Left kidney (tissue), 8 donors: ENCODE measurements at places on chromosomes 12 and 14.

- peak; percentile 12 for DNase-seq
These were observed 323.1 kb upstream of the FBXO33 start for GRCh38 chr14:39755269-39755878.

DNA sequence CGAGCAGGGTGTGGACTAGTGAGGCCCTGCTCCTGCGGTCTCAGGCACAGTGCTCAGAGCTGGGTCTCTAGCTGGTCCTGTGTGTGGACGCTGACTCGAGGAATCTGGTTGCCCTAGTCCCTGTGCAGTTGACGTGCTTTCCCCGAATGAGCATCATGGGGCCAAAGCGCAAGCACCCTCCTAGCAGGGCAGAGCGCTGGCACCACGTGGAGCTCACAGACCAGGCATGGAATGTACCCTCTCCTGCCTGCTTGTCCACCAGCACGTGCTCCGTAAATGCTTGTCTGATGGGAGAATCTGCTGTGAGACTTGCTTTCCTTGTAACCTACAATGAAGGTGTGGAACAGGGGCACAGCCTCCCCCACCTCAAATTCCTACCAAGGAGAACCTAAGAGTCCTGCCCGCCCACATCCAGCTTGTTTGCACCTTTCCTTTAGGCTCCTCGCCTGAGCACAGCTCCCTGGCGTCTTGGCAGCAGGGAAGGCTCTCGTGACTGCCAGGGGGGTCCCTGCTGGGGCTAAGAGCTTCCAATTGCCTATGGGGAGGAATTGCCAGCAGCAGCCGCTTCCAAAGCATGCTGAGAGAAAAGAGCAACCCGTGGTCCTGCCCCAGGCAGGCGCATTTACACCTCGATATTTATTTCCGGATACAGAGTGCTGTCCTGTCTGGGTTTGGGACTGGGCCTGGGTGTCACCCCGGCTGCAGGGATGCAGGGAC lies 125.0 kb downstream of the PIWIL1 start:
- DNase-seq = no peak

GRCh38 chr14:104516906-104517305 lies 62.7 kb upstream of the C14orf180 start:
- no peak for DNase-seq

- DNase-seq = no peak
These were observed 29.4 kb downstream of the PLEKHA5 start for GRCh38 chr12:19158923-19159322.

DNA sequence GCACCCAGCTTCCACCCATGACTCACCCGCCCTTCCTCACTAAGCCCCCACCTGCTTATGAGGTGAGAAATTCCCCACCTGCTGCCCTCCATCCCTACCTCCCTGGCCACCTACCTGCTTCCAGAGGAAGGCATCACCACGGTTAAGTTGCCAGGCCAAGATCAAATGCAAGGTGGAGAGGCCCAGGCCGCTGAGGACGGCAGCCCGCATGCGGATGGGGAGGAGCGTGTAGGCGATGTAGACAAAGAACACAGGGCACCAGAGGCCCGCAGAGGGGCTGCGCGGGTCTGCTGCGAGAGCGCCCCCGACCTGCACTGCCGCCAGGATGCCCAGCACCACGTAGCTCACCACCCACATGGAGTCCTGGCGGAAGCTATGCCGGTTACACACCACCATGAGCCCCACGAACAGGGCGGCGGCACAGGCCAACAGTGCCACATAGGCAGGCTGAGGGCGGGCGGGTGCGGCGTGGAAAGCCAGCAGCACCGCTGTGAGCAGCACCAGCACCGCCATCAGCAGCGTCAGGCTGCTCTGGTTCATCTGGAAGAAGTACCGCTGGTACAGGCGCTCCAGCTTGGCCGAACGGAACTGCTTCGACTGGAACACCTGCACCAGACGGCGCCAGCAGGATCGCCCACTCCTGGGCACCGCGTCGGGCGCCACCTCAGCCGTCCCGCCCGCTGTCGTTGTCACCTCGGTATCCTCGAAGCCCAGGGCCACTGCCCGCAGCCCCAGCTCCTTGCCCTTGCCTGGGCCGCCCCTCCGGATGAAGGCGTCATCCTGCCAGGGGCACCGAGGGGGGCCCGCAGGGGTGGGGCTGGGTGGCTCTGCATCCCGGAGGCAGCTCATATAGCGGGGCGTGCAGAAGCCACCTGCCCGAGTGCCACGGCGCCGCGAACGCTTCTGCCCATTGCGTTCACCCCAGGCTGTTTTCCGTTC lies 6.2 kb downstream of the ADCY6 start:
- DNase-seq = no peak

DNA sequence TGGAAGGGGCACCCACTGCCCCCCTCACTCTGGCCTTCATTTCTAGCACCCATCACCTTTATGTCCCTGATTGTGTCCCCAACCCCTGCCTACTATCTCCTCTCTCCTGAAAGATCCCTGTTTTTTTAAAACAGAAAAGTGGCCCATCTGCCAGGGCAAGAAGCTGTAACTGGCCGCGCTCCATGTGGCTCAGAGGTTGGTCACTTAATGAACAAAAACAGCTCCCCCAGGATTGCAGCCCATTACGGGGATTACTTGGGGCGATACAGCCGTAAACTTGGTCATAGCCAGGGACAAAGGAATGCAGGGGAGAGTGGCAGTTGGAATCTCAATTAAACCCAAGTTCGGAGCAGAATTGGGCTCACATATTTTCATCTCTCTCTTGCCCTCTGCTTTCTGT lies 34.8 kb upstream of the VSX2 start:
- DNase-seq = no peak

GRCh38 chr14:96792003-96792402 lies 5.2 kb upstream of the VRK1 start:
- no peak for DNase-seq

DNA sequence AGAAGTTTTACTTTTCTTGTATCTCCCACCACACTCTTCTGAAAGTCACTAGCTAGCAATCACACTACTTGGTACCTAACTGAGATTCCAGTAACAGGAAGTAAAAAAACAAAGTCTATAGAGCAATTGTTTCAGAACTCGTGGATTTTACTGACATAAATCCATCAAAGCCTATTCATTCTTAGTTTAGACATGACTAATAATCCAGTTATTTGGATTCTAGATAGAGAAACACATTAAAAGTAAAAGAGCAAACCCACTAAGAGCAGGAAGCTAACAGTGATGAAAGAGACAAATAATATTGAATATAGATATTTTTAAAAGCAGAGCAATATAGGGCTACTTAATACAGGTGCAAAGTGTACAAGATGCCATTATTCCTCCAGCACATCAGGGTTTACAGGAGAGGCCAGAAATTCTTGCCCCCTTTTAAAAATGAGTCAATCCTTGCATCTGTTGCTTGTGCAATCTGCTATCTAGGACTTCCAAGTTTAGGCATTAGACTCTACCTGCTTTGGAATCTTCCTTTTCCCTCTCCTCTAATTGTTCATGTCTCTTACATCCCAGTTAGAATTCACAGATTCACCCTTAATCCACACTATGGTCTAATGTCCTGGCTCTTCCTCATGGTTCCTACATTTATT lies 6.0 kb downstream of the HEATR5A start:
- no peak for DNase-seq

- DNase-seq = peak; percentile 22
These were observed 952 bp downstream of the DRAM1 start for GRCh38 chr12:101878243-101878821.

- no peak for DNase-seq
These were observed 100.4 kb downstream of the RFLNA start for GRCh38 chr12:124395284-124395752.

DNA sequence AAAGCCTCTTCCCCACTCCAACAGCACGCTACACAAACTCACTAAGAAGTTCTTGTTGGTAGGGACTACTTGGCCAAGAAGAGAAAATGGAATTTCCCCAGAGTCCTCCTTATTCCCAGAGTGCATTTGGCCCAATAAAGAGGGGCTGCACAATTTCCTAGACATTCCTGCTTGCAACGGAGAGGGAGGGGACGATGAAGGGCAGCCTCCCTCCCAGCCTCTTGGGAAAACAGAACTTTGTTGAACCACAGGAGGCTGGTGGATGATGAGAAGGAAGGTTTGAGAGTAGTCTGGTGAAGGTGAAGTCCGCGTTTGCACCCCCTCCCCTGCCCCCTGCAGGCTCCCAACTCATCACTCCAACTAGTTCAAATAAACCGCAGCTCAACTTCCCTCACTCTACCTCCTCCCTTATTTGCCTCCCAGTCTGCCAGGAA lies 19.1 kb upstream of the TBX3 start:
- no peak for DNase-seq

GRCh38 chr14:100593751-100594624 lies 6.8 kb upstream of the BEGAIN start:
- DNase-seq = no peak

- DNase-seq = no peak
These were observed 11.5 kb upstream of the ITGA5 start for GRCh38 chr12:54430471-54431069.

DNA sequence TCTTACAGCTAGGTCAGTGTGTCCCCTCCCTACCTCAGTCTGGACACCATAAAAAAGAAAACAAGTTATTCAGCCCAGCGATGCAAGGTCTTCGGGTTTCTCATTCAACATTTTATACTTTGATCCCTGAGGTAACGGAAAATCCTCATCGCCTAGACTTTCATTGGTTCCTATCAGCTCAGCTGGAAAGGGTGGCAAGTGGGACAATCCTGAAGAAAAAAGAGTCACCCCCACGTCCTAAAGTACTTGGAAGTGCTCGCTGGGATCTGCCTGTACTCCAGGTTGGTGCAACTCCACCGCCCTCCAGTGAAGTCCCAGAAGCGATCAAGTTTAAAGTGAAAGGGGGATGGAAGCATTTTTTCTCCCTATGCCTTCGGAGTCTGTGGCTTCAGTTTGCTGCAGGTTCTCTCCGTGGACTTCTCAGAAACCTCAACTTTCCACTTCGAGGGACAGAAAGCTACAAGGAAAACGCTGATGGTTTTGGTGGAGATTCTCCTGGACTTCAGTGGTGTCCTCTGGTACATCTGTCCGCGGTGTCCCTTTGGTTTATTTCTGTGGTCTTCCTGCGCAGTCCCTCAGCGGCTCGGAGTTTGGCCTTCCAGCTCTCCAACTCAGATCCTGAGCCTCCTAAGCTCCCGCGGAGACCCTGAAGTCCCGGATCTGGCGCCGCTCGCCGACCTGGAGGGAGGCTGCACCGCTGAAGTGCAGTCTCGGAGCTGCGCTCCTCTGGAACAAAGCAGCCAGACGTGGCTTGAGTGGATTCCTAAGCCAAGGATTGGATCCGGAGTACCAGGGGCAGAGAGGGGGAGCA lies 1.8 kb upstream of the LRFN5 start:
- DNase-seq = peak; percentile 81

DNA sequence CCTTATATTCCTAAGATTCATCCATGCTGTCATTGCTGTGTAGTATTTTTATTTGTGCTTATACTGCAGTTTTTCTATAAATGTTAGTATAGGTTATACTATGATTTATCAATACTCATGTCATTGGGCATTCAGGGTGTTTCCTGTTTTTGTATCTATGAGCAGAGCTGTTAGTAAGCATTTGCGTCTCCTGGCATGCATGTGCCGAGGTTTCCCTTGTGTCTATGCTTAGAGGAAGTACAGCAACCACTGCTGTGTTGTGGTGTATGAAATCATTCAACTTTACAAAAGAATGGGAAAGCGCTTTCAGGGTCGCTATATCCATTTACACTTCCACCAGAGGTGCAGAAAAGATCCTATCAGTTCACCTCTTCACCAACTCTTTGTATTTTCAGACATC lies 122.7 kb downstream of the RGS6 start:
- no peak for DNase-seq

- no peak for DNase-seq
These were observed 155.8 kb upstream of the FKBP4 start for GRCh38 chr12:2639020-2639298.

GRCh38 chr14:87869619-87870583 lies 123.1 kb downstream of the GALC start:
- no peak for DNase-seq

- DNase-seq = no peak
These were observed 66.5 kb upstream of the CAND1 start for GRCh38 chr12:67202678-67203012.

GRCh38 chr12:132398386-132398991 lies 69.1 kb upstream of the GALNT9 start:
- no peak for DNase-seq

DNA sequence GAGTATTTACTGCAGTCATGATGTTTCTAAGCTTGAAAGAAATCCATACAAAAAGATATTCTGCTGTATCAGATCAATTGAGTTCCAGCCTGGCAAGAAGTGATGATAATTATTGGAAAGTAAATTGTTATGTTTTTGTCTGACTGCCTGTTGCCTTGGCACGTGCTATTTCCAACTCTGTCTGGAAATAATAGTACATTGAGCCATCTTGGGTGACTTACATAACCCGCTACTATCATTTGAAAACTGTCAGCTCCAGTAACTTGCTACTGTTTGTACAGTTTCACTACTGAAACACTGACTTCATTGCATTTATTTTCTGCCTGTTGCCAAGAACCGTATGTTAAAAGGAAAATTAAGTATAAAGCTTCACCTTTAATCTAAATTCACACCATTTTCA lies 318.6 kb downstream of the ITPR2 start:
- DNase-seq = no peak

DNA sequence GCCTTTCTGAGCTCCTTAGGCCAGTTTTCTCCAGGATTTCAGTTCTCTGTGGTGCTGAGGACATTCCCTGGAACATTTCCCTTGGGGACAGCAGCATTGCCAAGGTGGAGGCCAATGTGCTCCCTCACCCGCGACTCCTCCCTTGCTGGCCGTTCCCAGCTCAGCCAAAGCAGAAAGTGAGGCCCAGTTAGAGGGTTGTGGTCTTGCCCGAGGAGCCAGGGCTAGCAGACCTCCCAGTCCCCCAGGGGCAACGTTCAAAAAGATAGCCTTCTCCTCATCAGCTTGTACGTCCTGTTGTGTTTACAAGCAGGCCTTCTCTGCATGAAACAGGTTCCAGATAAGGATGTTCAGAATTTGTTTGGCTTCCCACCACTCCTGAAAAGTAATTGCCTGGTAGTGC lies 78.4 kb downstream of the SSPN start:
- DNase-seq = no peak

- DNase-seq = no peak
These were observed 120.9 kb downstream of the TMTC1 start for GRCh38 chr12:29662734-29663323.

DNA sequence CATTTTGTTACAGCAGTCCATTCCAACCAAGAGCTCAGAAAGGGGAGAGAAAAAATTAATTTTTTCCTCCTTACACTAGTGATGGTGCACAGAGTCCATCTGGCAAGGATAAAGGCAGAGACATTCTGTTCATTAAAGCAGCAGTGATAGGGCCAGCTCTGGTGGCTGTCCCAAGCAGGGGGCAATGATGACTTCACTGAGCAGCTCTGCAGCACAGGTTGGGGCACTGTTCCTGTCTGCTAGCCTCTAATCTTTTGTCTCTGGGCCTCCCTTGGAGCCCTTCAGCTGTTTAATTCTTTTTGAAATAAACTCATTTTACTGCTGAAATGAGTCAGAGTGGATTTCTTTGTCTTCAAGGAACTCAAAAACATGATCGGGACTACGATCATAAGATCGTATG lies 200.9 kb upstream of the PLXNC1 start:
- DNase-seq = no peak

- no peak for DNase-seq
These were observed 78.0 kb upstream of the TTC7B start for GRCh38 chr14:90894241-90894640.

GRCh38 chr14:56005191-56006053 lies 112.8 kb upstream of the PELI2 start:
- DNase-seq = no peak

- no peak for DNase-seq
These were observed 61.7 kb upstream of the RFLNA start for GRCh38 chr12:124233041-124233796.

- DNase-seq = no peak
These were observed 465.2 kb downstream of the LRIG3 start for GRCh38 chr12:58455136-58455535.
